ENCODE measurements at places on chromosomes 3 and 15.
A peak's percentile ranks its signal among the peaks of the same experiment; 100 is the strongest.

- no peak for DNase-seq
These were observed 9.6 kb upstream of the AADAC start for GRCh38 chr3:151804267-151804666.

- DNase-seq = no peak
These were observed 48.6 kb downstream of the CDAN1 start for GRCh38 chr15:42688301-42688700.

DNA sequence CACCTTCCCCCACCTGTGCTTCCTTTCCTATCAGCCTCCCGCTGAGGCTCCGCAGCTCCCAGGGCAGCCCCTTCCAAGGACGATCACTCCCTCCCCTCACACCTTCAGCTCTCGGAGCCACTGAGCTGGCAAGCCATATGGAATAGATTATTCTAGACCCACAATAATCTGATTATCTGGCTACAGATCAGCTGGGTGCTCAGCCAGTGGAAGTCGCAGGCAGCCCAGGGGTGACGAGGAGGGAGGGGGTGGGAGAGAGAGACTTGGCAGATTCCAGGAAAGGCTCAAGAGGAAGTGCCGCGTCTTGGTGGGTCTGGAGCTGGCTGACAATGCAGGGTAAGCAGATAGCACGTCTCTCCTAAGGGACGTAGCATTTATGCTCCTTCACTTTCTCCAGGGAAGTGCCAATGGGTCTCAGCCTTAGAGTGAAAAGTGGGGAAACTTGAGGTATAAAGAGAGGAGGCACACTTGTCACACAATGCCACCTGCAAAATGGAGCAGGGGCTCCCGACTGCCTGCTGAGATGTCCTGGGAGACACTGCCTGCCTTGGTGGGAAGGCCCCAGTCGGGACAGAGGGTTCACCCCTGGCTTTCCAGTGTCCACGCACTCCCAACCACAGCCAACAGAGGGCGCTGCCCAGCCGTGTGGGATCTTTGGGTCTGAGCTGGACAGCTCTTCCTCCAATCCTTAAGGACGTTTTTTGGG, 9.4 kb upstream of the MESP1 start:
- DNase-seq = peak; percentile 79

DNA sequence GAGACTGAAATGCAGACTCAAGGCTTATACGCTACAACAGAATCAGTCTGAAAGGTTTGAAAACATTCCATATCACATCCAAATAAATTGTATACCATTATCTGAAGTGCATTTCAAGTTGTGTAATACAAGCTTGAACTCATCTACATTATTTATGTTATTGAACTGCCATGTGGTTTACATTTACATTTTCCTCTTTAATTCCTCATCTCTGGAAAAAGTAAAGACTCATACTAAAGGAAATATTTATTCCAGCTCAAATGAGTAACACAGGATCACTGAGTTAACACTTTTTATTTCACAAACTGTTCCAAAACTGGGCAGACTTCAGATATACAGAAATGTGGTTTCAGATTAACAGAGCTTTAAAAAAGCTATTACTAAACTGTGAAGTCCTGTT, 282.5 kb downstream of the ULK4 start:
- DNase-seq = no peak

DNA sequence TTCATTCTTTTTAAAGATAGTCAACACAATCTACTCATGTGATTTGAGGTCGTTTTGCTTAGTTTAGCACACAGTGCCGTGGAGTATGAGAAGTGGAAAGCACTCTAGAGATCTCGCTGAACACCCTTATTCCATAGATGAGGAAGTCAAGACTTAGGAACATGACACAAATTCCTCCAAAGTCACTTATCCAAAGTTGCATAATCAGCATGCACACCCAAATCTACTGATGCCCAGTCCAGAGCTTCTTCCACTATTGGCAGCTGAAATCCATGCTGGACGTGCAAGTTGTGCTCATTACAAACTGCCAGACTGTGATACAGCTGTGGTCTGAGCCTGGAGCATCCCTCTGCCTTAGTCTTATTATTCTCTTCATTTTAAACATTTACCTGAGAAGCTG, 83.5 kb upstream of the ZNF280D start:
- no peak for DNase-seq

DNA sequence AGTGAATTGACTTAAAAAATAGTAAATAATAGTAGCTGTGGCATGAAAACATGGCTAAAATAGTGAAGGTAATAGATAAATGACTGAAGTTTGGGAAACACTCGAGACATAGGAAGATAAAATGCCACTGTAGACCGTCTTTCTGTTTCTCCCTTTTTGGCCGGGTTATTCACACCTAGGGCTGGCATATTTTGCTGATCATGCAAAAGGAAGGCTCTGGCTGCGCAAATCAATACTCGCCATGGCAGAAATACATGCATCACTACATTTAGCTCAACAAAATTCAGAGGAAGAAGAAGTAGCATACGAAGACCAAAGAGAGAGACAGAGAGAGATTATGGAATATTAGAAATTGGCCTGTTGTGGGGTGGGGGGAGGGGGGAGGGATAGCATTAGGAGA, 242.2 kb upstream of the KBTBD8 start:
- DNase-seq = no peak

DNA sequence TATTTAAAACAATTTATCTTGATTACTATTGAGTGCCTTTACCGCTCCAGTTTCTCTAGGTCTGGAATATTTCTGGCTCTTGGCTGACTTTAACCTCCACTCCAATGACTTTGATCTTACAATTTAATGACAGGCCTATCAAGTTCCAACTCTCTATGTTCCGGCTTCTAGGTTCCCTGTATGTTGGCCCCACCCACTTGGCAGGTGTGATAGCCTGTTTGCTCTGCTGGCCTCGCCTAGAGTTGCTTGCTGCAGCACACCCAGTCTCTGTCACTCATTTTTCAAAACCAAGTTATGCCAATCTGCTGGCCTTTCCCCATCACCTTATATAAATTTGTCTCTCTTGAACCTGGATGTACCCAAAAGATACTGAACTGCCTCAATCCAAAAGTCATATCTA, 428.0 kb downstream of the ROBO1 start:
- no peak for DNase-seq

- no peak for DNase-seq
These were observed 223.2 kb upstream of the SOX2 start for GRCh38 chr3:181488536-181488935.

DNA sequence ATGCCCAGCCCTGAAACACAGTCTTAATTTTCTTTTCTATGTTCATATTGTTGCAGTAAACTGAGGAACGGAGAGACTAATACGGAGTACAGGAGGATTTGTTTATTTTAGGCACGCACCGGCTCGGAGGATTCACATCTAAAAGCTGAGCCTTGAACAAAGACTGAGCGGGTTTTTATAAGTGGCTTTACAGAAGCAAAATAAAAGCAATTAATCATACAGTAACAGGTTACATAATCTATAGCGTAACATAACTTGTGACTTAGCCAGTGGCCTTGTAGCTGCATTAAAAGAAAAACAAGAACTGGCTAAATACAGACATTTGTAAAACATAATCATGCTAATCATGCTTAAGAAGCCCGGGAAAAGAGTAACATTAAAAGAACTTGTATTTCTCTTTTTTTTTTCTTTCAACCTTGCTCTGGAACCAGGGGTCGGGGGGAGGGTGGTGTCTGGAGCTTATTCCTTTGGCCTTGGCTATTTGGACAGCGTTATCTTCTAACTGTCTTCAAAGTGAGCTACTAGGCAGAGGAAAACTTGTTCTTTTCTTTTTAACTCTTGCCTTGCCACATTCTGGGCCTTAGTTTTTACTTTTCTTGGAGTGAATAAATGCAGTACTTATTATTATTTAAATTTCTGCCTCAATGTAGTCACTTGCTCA, 17.5 kb downstream of the NUSAP1 start:
- DNase-seq = no peak

- DNase-seq = peak; percentile 31
These were observed 11.0 kb upstream of the PLXNA1 start for GRCh38 chr3:126971891-126972351.

GRCh38 chr3:42786212-42786611, 13.2 kb upstream of the CCDC13 start:
- no peak for DNase-seq

- no peak for DNase-seq
These were observed 347.3 kb downstream of the ZIC1 start for GRCh38 chr3:147756476-147756875.

DNA sequence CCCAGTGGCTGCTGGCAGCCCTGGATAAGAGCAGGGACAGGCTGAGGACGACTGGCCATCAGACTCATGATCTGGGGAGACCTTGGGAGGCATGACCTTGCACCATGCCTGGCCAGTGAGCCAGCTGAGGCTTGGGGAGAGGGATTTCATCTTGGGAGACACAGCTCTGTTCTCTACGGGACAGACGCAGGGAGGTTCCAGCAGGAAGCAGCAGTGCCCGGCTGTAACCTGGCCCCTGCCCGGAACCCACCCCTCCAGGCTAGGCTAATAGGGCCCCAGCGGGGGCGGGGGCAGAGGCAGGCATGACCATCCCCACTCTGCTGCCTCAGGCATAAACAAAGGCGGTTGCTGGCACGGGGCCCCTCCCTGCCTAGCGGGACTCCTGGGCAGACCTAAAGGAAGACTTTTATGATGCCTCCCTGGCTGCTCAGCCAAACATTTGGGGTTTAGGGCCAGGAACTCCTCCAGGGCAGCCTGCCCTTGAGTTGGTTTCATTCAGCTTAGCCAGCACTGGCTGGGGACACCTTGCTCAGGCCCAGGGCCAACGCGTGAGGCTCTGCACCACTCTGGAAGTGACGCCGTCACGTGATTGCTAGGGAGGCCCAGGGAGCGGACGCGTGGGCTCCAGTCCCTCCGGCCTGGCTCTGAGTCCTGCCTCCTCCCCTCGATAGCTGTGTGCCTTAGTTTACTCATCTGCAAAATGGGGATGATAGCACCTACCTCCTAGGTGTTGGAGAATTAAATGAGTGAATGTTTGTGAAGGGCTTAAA, 27.6 kb downstream of the HDAC11 start:
- DNase-seq = no peak

- DNase-seq = no peak
These were observed 83.6 kb upstream of the SMAD3 start for GRCh38 chr15:66981771-66982170.

- DNase-seq = no peak
These were observed 194.5 kb downstream of the RBMS3 start for GRCh38 chr3:29475305-29475840.

Data from CD14-positive monocyte (primary cell).